ENCODE measurements at places on chromosomes 11 and 22. TPM values are rescaled to one million over a fixed set of nuclear protein-coding genes. Genes with fewer than 3 reads are reported as not detected.

DNA sequence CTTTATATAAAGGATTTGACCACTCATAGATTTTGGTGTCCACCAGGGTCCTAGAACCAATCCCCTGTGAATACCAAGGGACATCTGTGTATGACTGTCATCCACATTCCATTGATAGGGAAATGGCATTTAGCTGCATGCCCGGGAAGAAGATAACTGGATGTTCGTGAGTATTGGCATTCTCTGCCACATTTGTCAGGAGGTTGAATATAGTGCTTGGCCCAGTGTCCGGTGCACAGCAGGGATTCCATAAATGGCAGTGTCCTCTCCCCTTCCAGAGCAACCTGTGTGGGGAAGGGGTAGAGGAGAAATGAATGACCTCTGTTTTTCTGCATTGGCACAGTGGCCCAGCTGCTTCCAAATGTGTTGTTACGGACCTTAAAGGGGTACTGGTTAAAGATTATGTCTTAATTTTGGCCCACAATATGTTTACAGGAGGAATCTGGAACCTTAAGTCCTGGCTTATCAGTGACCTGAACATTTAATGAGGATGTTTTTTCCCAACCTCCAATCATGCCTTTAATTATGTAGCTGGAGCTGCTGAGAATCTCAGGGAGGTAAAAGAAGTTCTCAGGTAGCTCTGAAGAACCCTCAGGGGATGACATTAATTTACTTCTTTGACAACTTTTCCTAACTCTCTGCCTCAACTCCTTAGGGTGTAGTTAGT lies 33.6 kb upstream of the OR4B1 start:
- DNase-seq, result no peak

DNA sequence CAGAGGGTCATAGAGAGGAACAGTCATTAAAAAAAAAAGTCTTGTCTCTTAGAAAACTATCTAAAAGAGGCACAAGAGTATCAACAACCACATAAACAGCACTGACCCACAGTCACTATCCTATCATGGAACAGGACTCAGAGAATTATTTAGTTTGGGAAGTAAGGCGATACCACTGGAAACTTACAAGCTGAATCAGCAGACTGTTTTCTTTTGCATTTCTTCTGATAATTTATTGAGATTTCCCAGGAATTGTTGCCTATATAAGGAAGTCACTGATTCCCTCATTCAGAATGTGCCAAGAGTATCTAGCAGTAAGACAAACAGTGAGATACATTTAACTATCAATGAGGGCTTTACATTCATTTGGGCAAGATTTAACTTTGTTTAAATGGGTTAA lies 304.1 kb downstream of the GUCY1A2 start:
- no peak for DNase-seq

GRCh38 chr11:12544986-12545775 lies 129.0 kb upstream of the TEAD1 start:
- DNase-seq, result no peak

- DNase-seq, result no peak
These were observed 76.0 kb upstream of the SORL1 start for GRCh38 chr11:121376130-121376529.

- DNase-seq, result no peak
These were observed 13.7 kb downstream of the FXYD6 start for GRCh38 chr11:117862753-117863152.

SHANK3 gene
- 0.67 TPM for total RNA-seq

DNA sequence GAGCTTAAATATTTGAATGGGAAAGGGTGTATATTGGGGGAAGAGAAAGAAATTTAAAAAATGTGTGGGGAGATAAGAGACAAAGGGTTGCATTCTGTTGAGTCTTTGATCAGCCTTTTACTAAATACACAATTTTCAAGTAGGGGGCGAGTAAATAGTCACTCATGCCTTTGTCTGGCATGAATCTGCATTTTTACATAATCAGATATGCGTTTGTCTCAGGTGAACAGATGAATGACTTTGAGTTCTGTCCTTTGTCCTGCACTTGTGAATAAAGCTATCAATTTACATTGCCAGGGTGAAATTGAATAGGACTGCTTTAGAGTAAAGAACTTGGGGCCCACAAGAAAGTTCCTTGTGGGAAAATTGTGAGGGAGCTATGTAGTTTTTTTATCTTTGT lies 523.6 kb upstream of the LUZP2 start:
- no peak for DNase-seq

HEPHL1 gene
- total RNA-seq, result not detected

- no peak for DNase-seq
These were observed 95.3 kb downstream of the MED15 start for GRCh38 chr22:20602609-20603164.

DNA sequence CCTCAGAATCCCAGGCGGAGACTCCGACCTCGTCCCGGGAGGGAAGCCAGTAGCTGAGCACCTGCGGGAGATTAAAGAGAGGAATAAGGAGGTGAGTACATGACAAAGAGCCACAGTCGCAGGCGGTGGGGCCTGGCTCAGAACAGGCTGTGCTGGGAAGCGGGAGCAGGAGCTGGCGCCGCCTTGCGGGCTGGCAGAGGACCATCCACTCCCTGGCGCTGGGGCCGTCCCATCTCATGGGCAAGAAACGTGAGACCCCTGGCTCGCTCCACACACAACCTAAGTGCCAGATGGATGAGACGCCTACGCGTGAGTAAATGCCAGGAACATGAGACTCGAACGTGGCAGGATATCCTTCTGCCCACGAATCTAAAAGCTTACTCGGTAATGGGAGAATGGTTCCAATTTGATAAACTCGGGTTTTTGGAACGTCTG lies 6.3 kb downstream of the CEND1 start:
- DNase-seq, result no peak

PATE2 gene
- total RNA-seq, result not detected

- DNase-seq, result no peak
These were observed 282.5 kb downstream of the KCNA4 start for GRCh38 chr11:29734287-29734686.

DNA sequence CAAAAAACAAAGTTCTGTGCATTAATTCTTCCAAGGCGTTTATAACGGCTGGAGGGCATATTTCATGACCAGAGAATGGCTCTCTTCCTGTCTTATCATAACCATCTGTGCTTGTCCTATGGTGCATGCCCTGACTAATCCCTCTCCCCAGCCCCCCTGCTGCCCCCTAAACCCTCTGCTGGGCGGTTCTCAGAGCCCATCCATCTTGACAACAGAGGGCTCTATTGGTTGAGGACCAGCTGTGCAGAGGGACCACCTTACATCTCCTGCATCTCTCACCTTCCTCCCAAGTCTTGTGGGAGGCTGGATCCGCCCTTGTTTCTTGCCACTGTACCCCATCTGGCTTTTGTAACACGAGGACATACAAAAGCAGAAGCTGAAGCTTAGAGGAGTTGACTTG lies 282.1 kb downstream of the MIAT start:
- DNase-seq, result no peak

GRCh38 chr22:37017356-37017755 lies 1.9 kb downstream of the TST start:
- DNase-seq, result no peak

TRPM5 gene
- total RNA-seq, result 0.17 TPM

DNA sequence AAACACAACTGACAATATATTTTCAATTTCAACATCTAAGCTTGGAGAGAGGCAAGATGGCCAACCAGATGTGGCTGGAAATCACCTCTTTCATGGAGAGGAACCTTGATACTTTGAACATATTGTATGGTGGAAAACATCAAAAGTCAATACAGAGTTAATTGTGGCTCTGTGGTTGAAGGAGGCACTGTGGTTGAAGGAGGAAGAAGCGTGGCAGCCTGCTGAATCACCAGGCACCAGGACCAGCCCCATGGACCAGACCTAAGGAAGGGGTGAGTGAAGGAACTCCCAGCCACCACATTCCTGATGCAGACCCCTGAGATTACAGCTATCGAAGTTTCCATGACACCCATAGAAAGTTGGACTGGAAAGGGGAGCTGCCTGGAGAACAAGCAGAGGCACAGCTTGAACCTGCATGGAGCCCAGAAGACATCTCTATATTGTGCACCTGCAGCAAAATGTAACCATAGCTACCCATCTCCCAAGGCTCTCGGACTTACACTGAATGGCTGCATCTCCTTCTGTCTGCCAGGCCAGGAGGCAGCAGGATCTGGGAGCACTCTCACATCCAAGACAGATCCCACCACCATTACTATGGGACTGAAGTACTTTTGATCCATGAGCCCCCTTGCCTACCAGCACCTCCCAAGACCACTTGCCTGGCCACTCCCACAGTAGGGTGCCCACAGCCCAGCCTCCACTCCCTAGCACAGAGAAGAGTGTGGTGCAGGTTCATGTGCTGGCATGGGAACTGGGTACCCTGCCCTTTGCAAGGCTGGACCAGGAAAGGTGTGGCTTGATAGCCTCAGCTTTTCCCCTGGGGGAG lies 79.8 kb upstream of the SC5D start:
- no peak for DNase-seq

ACAD8 gene
- 28.7 TPM for total RNA-seq

DNA sequence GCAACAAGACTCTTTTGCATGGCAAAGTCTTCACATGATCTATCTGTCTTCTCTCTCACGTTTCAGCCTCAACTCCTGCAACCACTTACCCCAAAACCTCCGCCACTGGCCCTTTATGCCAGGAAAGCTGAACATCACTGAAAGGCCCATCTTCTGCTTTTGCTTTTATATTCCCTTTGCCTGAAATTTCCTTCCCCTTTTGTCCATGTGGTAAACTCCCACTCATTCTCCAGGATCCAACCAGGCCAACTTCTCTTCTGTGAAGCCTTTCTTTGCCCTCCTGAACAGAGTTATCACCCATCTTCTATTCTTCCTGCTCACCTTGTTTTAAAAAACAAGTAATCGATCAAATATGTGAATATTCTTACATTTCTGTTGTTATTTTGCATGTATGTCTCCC lies 117.8 kb downstream of the WNT11 start:
- DNase-seq, result no peak

FAM89B gene
- total RNA-seq, result 49.4 TPM
